Pons (tissue), 1 donor: ENCODE measurements at places on chromosomes 6 and 20.

DNA sequence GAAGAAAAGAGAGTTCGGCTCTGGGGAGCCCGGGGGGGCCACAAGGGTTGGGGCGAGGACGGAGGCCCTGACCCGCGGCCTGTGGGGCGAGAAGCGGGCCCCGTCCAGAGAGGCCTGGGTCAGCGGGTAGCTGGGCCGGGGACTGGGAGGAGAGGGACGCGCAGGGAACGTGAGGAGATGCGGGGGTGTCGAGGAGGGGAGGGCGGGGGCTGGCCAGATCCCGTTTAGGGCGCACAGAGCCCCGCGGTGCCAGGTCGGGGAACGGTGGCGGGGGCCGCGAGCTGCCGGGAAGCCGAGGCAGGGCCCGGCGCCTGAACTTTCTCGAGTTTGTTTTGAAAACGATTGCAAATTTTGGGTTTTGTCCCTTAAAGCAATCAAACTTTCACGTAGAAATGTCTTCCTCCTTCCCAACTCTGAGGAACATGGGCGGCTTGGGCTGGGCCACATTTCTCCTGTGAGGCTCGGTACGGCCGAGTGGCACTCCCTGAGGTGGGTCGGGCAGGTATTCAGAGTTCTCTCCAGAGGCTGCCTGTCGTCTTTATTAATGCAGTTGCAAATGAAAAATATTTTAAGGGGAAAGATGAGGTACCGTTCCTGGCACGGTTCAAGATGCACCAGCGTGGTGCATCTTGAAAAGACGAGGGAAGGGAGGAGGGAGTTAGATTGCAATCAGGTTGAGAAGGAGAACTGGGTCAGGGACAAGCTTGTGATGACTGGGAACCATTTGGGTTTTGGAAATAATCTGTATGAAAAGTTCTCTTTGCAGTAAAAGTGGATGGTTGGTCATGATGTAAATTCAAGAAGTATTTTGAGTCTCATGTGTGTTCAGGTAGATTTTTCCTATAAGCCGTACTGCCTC lies 972 bp downstream of the RNF8 start:
- DNase-seq, result no peak

- DNase-seq, result no peak
Measured at GRCh38 chr20:57400821-57401564, 9.8 kb downstream of the RBM38 start.

DNA sequence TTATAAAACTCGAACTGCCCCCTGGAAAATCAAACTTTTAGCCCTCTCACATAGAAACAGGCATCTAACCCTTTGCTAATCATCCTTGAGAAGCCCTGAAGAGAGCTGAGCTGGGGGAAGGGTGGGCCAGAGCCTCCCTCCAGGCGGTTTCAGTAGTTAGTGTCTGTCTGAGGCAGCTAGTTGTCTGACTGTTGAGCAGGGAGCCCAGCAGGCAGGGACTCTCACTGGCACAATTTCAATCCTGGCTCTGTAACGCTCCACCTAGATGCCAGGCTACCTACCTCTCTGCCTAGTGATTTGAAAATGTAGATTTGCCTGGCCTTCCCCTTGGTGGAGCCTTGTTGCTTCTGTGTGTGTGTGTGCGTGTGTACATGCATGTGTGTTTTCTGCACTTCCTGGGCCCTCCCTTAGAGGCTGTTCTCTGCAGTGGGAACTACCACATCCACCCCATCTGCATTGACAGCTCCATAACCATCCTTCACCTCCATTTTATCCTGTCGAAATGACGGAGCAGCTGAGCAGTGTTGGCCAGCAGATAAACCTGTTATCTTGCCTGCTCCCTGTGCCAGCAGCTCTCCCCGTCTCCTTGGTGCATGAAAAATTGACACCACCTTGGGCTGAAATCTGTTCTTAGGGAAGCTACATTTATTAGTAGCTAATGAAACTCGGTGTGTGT lies 69.6 kb upstream of the VSTM2L start:
- no peak for DNase-seq

DNA sequence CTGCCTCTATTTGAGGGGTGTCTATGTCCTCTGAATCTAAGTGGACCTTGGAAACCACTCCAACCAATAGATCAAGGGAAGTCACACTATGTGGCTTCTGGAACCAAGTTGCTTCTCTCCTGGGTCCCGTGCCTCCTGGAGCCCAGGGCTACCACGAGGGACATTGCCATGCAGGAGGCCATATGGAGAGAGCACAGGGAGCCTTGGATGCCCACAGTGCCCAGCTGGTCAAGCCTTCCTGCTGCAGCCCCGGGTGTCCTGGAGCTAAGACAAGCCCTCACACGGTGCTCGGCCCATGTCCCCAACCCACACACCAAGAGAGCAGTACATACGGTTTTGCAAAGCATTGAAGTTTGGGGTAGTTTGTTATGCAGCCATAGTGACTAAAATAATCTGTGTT lies 231.6 kb downstream of the SYNDIG1 start:
- DNase-seq, result no peak
